Transverse colon (tissue), 4 donors: ENCODE measurements at places on chromosomes 1 and 21. TPM values are rescaled to one million over a fixed set of nuclear protein-coding genes. Genes with fewer than 3 reads are reported as not detected.

The H6PD gene
- total RNA-seq = 24.1 TPM

The ATP1A4 gene
- 0.20 TPM for total RNA-seq

The ANKRD45 gene
- total RNA-seq = 0.27 TPM

The FHAD1 gene
- total RNA-seq = not detected

The SELL gene
- total RNA-seq = 6.4 TPM

The NCF2 gene
- total RNA-seq = 12.7 TPM
